Activated CD4-positive, alpha-beta memory T cell treated with anti-CD3 and anti-CD28 coated beads, Interleukin-2, amount 10 ng/mL, durations not matched to agents 7 days and 5 days (primary cell): ENCODE measurements at places on chromosomes 16 and 17.

DNA sequence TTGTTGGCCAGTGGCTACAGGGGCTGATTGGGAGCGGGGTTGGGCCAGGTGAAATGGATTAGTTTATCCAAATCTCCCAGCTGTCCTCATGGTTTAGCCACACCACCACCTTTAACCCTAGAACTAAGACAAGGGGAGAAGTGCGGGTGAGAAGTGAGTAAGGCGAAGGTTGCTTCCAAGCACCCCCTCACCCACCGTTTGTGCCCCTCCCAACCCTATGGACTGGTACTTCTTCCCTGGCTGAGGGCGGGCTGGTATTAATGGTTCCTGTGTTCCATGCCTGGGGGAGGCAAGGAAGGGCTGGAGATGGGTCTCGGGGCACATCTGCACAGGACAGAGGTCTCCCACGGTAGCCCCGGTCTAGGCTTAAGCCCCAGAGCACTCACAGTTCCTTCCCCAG, 25.1 kb downstream of the NT5M start:
- DNase-seq = no peak

DNA sequence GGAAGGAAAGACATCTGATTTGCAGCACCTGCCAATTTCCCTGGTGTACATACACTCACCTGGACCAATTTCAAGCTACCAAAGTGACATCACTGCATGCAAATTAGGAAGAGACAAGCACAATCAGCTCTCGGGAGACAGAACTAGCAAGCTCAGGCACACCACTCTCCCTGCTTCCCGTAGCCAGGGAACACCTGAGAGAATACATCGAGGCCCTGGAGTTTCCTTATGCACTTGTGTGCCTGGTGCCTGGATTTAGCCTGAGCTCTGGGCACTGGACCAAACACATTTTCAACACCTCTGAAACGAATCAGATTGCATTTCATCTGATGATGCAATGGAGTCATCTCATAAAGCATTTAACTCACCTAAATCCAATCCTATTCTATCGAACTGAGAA, 110.5 kb downstream of the HS3ST2 start:
- no peak for DNase-seq

- DNase-seq = no peak
These were observed 258.4 kb downstream of the C16orf95 start for GRCh38 chr16:87058728-87059250.

- DNase-seq = peak; percentile 77
These were observed 15.6 kb upstream of the AURKB start for GRCh38 chr17:8225813-8226535.

- peak; percentile 67 for DNase-seq
These were observed 83.8 kb upstream of the CCL2 start for GRCh38 chr17:34171245-34171818.

DNA sequence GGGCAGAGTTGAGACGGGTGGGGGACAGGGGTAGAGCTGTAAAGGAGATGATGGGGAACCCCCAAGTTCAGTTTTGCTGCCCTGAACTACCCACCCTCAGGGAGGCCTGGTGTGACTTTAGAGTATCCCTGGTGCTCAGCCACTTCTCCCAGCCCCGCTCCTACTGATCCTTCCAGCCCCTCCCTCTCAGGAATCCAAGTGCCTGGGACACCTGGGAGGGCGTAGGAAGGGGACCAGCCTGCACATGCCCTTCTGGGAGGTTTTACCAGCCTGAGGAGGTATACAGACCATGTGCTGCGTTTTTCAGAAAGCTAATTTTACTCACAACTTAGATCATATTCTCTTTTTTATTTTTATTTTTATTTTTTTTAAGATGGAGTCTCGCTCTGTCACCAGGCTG, 4.1 kb downstream of the ST6GALNAC2 start:
- DNase-seq = no peak

DNA sequence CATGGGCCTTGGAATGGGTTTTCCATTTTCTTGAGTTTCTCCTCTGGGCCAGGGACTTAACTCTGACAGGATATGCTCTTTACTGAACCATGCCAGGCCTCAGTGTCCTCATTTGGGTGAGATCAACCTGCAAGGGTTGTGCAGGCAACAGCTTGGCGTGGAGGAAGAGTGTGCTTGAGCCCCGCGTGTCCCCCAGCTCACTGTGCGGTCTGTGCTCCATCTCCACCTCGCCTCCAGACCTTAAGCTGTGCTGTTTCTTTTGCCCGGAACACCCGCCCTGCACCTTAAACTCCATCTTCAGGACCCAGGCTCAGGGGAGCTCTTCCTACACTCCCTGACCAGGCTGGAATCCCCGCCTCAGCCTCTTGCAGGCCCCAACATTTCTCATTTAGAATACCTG, 9.7 kb downstream of the RUSF1 start:
- no peak for DNase-seq

GRCh38 chr16:30066761-30067583, 1.4 kb downstream of the ALDOA start:
- DNase-seq = no peak

GRCh38 chr16:73043828-73044467, 4.0 kb downstream of the ZFHX3 start:
- no peak for DNase-seq

GRCh38 chr16:3349175-3349574, 6.5 kb upstream of the OR2C1 start:
- no peak for DNase-seq

- DNase-seq = no peak
These were observed 1.5 kb downstream of the NUDT16L1 start for GRCh38 chr16:4694642-4695451.

DNA sequence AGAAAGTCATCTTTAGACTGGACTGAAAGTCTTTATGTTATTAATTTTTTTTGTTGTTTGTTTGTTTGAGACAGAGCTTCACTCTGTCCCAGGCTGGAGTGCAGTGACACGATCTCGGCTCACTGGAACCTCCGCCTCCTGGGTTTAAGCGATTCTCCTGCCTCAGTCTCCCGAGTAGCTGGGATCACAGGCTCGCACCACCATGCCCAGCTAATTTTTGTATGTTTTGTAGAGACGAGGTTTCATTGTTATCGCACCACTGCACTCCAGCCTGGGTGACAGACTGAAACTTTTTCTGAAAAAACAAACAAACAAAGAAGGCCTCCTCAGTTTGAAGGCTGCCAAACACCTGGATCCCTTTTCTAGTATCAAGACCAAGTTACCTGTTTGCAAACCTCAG, 4.7 kb downstream of the BEAN1 start:
- DNase-seq = no peak

DNA sequence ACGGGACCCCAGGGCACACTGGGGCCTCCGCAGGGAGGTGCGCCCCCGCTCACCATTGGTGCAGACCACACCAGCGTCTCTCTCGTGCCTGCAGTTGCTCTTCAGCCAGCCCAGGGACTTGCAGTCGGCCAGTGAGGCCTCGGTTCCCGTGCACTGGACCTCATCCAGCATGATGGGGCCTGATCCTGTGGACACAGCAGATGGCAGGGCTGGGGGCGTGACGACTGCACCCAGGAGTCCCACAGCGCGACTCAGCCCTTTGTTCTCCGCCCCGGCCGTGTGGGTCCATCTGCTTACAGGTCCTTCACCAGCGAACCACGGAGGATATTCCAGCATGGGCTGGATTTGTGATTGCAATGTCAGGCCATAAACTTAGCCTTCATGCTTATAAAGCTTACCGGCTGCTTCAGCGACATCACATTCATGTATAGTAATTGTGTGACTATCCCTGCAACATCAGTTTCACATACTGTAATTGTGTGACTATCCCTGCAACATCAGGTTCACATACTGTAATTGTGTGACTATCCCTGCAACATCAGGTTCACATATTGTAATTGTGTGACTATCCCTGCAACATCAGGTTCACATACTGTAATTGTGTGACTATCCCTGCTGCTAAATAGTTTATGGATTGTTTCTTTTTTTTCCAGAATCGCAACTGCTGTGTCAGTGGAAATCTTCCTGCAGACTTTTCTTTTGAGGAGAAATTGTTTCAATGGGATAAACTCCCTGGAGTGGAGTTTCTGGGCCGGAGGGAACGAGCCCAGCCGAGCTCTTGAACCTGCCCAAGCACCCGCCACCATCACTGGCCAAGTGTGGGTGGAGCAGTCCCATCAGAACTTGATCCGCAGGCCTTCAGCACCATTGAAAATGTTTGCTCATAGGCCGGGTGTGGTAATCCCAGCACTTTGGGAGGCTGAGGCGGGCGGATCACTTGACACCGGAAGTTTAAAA, 4.8 kb downstream of the LGALS3BP start:
- no peak for DNase-seq

GRCh38 chr17:12407495-12408252, 258.0 kb upstream of the MYOCD start:
- DNase-seq = no peak

DNA sequence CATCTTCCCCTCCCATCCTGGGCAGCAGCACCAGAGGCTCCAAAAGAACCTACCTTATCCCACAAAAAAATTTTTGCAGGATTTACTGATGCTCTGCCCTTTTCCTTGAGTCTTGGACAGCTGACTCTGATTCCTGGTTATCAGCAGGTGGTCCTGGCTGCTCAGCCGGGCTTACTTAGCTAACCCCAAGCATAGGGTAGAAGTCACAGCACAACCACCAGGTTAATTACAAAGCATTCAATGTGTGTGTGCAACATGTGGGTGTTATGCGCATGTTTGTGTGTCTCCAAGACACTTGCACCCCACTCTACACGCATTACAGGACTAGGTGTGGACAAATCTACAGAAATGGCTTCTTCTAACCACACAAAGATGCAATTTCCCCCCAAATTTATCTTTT, 36.3 kb downstream of the PECAM1 start:
- no peak for DNase-seq

GRCh38 chr17:57873261-57874057, 23.6 kb upstream of the MRPS23 start:
- DNase-seq = no peak

DNA sequence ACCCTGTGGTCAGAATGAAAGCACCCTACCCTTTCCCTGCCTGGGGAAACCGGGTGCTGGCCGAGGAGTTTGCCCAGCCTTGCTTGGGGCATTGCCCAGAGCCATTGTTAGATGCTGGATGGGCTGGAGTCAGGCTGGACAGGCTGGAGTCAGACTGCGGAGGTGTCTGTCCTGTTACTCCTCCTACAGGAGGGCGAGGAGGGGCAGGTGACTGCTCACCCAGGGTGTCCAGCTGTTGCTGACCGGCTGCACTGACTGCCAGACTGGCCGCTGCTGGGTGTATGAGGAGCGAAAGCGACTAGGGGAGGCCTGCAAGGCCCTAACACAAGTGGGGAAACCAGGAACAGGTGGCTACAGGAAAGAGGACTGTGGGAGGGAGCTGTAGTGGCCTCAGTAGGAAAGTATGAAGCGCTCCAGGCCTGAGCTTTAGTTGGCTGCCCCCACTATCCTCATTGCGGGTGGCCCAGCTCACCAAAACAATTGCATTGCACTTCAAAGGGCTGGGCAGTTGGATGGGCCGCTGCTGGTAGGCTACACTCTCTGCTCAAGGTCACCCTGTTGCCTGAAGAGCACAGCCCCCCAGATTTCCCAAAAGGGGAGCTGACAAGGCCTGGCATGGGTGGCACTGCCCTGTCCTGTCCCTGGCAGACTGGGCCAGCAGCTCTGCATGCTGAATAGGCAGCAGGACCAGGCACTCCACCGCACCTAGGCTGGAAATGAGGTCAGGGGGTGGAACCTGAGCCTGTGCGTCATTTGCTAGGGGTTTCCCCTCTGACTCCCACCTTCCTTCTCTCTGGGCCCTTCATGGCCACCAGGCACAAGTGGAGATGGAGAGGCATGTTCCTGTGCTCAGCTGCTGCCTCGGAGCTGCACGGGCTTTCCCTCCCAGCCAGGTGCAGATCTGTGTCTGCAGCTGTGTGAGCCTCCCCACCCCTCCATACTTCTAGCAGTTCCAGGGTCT, 18.4 kb downstream of the LDHD start:
- DNase-seq = peak; percentile 79

- no peak for DNase-seq
These were observed 118.3 kb downstream of the PPM1E start for GRCh38 chr17:58873926-58874325.

DNA sequence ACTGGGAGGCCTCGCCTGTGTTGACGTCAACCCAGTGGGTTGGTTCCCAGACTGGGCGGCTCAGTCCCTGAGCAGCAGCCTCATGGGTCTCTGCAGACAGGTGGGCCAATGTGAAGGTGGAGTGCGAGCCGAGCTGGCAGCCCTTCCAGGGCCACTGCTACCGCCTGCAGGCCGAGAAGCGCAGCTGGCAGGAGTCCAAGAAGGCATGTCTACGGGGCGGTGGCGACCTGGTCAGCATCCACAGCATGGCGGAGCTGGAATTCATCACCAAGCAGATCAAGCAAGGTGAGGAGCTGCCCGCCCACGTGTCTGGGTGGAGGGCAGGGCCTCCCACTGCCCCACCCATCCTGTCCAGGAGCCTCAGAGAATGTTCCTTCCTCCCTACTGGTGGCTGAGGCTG, 44.1 kb downstream of the MRC2 start:
- no peak for DNase-seq

GRCh38 chr17:59441464-59442096, 110.1 kb downstream of the YPEL2 start:
- no peak for DNase-seq

- DNase-seq = no peak
These were observed 10.4 kb upstream of the NLRC3 start for GRCh38 chr16:3587547-3588110.

GRCh38 chr16:49315602-49316001, 34.0 kb upstream of the CBLN1 start:
- DNase-seq = no peak

DNA sequence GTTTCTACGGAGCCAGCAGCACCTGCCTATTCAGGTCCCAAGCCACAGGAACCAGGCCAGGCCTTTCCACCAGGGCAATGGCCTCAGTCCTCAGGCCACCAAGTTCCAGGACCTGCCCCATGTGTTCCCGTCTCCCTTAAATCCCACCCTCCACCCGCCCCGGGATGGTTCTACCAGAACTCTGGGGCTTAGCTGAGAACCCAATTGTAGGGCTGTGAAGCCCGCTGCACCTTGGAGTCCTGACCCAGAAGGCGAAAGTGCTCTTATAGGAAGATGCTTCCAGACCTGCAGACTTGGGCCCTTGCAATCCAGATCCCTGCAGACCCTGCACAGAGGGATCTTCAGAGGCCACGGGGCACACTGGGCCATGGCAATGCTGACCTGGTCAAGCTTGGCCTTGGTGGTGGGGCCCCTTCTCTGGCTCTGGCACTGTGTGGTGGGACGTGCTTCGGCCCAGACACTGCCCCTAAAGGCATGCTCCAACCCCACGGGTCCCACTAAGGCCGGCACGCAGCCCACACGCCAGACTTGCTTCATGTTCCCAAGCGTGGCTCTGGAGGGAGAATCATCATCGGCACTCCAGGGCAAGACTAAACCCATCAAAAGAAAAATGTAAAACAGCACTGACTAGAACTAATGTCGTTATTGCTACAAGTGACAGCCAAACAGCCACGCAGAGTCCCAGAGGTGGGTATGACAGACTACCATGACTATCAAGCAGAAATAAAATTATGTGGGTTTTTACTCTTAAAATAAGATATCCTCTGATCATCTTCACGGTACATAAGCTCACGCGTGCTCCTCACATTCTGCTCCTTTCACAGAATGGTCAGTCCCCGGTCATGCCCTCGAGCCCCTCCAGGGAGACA, 41.3 kb upstream of the ATP2A3 start:
- no peak for DNase-seq

- DNase-seq = no peak
These were observed 771.0 kb downstream of the KCNJ18 start for GRCh38 chr17:22463110-22463850.
